ENCODE measurements at places on chromosomes 3 and 15. TPM values are rescaled to one million over a fixed set of nuclear protein-coding genes. Genes with fewer than 3 reads are reported as not detected.

DNA sequence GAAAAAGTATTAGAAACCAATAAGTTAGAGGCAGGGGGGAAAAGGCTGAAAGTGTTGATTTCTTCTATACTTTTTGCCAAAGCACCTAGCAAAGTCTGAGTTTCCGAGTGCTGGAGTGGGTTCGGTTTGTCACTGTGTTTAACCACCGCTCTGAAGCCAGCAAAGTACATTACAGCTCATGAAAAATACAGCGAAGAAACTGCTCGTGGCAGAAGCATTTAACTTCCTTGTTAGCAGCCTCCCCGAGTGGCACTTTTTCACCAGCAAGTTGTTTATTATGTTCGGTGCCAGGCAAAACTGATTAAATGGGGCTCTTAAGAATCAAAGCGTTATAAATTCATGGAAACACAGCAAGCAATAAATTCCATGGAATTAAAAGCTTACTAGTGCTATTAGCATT lies 313.6 kb downstream of the FOXP1 start:
- H3K27ac ChIP-seq, result peak overlapping the region; percentile 7
- DNase-seq, result no peak
- H3K27me3 ChIP-seq, result no peaks in the 10 kb centered on the region
- H3K4me1 ChIP-seq, result peaks cover 40% of the 10 kb centered on the region
- no peak overlapping the region for H3K4me3 ChIP-seq

DNA sequence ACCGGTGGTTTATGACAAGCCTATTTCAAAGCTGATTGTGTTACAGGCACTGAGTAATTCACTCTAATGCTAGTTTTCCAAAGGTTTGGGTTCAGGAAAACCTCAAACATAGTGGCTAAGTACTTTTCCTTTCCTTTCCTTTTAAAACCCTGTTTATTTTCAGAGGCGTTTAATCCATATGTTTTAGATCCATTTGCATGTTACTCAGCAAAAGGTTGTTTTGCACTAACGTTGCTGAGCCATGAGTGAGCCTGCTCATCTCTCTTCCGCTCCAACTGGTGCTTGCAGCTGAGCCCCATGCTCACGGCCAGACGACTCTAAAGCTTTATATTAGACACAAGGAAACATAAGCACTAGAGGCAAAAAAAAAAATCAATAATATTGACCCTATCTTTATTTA lies 9.4 kb downstream of the CEMIP start:
- H3K36me3 ChIP-seq, result no peaks in the 10 kb centered on the region
- peaks cover 27% of the 10 kb centered on the region for H3K27me3 ChIP-seq
- H3K4me3 ChIP-seq, result no peak overlapping the region
- no peaks in the 10 kb centered on the region for H3K4me1 ChIP-seq

- no peak overlapping the region for H3K27ac ChIP-seq
- H3K36me3 ChIP-seq, result no peaks in the 10 kb centered on the region
- no peak overlapping the region for H3K4me3 ChIP-seq
- H3K4me1 ChIP-seq, result no peaks in the 10 kb centered on the region
- peaks cover 6% of the 10 kb centered on the region for H3K27me3 ChIP-seq
These were observed 157.3 kb upstream of the SMAD3 start for GRCh38 chr15:66907826-66908743.

The AADACL2 gene
- not detected for total RNA-seq
